Fibroblast of skin of scalp (primary cell): ENCODE measurements at places on chromosomes 13 and 19.

- DNase-seq = no peak
Observed at GRCh38 chr19:38542040-38542439, 75.7 kb downstream of the MAP4K1 start.

GRCh38 chr13:41060724-41061074 lies 610 bp upstream of the WBP4 start:
- peak; percentile 89 for DNase-seq

DNA sequence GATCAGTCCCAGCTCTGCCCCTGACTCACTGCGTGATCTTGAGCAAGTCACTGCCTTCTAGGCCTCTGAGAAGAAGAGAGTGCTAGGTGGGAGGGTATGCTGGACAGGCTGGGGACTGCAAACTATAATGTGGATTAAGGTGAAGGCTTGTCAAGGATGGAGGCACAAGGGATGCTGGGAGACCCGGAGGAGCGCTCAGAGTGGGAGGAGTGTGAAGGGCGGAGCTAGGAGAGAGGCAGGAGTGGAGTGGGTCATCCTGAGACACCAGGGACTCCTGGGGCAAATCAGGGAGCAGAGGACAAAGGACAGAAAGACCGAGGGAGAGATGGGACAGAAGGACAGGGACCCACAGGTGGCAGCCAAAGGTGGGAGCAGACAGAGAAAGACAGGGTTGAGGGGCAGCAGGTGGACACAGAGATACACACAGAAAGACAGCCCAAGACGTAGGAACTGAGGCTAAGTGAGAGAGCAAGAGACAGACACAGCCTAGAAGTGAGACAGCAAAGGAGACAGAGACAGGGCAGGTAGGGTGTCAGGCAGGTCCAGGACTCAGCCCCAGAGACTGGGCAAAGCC lies 2.6 kb downstream of the GRIK5 start:
- DNase-seq = no peak

GRCh38 chr19:14354445-14354844 lies 26.8 kb upstream of the ADGRE5 start:
- DNase-seq = no peak

DNA sequence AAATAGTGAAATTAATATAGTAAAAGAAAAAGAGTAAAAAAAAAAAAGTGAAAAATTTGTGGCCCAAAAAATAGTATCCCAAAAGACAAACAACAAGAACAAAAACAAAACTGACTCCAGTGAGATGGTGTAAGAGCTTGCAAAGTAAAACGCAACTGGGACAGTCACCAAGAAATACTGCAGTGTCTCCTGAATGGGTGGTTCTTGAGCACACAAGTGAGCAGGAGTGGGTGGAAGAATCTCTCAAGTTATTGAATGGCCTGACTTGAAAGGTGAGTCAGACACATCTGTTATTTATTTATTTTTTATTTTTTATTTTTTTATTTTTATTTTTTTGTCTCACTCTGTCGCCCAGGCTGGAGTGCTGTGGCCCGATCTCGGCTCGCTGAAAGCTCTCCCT lies 1.9 kb downstream of the ZNF493 start:
- DNase-seq = no peak
